A172 (cell line): ENCODE measurements at places on chromosomes 11 and 22. TPM values are rescaled to one million over a fixed set of nuclear protein-coding genes. Genes with fewer than 3 reads are reported as not detected.

DNA sequence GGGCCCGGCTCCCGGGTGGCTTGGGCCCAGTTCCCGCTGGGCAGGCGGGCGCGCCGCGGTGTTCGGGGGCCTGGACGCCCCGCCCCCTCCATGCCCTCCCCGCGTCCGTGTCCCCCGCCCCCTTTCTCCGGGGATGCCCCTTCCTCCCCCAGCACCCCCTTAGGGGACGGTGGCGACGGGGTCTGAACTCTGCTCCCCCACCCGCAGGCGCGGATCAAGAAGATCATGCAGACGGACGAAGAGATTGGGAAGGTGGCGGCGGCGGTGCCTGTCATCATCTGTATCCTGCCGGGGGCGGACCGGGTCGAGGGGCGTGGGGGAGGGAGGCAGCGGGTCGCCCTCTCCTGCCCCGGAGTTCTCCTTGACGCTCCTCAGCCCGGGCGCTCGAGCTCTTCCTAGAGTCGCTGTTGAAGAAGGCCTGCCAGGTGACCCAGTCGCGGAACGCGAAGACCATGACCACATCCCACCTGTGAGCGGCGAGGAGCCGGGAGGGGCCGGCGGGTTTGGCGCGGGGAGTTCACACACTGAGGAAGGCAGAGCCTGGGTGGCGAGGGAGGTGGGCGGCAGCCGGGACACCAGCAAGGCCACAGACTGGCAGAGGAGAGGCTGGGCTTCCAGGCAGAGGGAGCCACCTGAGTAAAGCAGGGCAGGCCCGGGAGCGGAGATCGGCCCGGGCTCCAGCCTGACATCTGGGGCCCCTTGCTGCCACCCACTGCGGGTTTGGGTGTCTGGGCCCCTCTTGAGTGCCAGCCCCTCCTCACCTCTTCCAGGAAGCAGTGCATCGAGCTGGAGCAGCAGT is 546 bp downstream of the DRAP1 start:
- DNase-seq: no peak

- DNase-seq: no peak
Measured at GRCh38 chr11:88827018-88827676, 238.6 kb downstream of the GRM5 start.

DNA sequence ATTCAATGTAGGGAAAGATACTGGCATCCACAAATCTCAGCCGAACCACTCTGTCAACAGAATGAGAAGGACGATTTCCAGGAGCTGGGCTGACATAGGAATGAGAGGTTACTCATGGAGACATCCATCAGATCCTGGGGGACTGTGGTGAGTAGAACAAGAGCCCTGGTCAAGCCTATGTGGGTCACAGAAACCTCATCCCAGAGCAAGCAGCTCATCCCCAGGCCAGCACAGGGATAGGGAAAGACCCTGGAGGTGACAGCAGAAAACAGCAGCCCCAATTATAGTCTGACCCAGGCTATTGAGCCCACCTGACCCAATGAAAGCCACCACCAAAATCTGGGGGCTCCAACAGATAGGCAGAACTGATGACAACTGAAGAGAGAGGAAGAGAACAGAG is 128.0 kb upstream of the SERPIND1 start:
- DNase-seq: no peak

SAA4 gene
- 0.43 TPM in 1 of 2 replicates, not detected in the other for total RNA-seq

- no peak for DNase-seq
Measured at GRCh38 chr11:117836077-117836960, 11.8 kb upstream of the FXYD2 start.

DNA sequence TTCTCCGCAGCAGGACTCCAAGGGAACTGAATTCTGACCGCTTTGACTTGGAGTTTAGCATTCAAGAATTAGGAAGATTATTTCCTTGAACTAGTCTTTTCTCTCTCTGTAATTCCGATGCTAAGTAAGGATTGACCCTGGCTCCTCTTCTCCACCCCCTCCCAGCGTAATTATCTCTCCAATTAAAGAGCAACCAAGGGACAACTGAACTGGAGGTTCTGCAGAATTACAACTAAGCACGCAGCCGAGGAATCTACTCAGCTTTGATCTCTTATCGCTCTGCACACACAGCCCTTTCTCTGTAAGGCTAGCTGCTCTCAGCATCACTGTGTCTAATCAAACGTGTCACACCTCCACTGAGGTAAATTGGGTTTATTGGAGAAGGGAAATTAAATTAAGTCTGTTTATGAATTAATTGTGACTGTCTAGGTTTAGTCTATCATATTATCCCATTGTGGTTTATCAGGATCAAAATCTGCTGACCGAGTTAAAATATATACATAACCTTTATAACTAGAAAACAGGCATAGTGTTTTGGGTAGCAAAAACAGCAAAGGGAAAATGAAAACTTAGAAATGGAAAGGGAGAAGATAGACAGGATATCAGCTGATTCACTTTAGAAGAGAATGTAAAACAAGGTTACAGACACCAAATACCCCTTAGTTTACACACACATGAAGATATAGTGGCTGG is 241.3 kb upstream of the LARGE1 start:
- DNase-seq: no peak

- DNase-seq: no peak
Measured at GRCh38 chr11:121071846-121072450, 29.1 kb upstream of the TECTA start.

NEU3 gene
- total RNA-seq: 7.5 and 12.1 TPM in 2 replicates

- DNase-seq: no peak
Measured at GRCh38 chr11:102989379-102990047, 34.0 kb upstream of the MMP13 start.

GRCh38 chr11:47359586-47359985 is 7.1 kb upstream of the MYBPC3 start:
- DNase-seq: no peak

HTR3B gene
- not detected in 2 replicates for total RNA-seq

BBOX1 gene
- not detected in 2 replicates for total RNA-seq

DDTL gene
- total RNA-seq: 0.79 and 1.2 TPM in 2 replicates

CCDC116 gene
- 0.12 TPM in 1 of 2 replicates, not detected in the other for total RNA-seq
